ENCODE measurements at places on chromosomes 7 and 10.

- DNase-seq: no peak
Observed at GRCh38 chr10:84991301-84991700, 662.9 kb downstream of the CCSER2 start.

GRCh38 chr10:98414578-98414931 lies 427 bp downstream of the PYROXD2 start:
- peak; percentile 25 for DNase-seq

DNA sequence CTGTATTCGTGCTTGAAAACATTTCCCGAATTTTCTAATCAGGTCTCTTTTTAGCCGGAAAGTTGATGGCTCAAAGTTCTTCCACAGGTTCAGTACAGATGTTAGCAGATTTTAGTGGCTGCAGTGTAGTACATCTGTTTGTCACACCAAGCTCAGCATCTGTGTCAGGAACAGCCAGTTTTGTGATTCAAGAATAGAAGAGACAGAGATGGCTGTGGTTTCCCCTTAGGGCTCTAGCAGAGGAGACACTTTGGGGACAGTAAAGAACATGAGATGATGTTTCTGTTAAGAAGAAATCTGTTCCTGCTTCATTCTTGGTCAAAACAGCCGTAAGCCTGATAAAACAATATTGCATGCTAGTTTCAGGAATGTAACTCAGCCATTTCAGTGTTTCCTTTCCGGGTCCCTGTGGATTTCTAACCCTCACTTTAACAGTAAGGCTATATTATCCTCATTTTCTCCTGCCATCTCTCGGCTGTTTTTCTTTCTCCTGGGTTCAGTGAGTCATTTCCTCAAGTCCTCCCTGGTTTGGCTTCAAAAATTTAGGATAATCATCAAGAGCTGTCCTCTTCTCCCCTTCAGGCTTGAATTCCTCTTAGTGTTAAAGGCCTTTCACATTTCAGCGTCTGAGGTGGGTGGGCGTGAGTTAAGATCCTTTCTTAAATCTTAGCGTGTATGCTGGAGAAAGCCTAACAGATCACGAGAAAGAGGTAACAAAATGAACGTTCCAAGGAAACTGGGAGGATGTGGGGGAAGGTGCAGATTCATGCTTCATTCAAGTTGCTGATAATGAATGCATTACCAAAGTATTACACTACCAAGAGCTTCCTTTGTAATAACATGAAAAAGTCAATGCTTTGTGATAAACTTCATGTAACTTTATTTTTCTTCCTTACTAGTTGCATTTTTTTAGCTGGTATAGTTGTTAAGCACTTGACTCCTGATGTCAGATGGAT lies 37.1 kb upstream of the BICC1 start:
- DNase-seq: no peak

GRCh38 chr10:30284865-30285594 lies 64.0 kb downstream of the MTPAP start:
- DNase-seq: peak; percentile 47

- DNase-seq: no peak
Observed at GRCh38 chr7:47331179-47331565, 250.7 kb downstream of the TNS3 start.

- DNase-seq: no peak
Observed at GRCh38 chr10:287026-287709, 151.9 kb downstream of the ZMYND11 start.

DNA sequence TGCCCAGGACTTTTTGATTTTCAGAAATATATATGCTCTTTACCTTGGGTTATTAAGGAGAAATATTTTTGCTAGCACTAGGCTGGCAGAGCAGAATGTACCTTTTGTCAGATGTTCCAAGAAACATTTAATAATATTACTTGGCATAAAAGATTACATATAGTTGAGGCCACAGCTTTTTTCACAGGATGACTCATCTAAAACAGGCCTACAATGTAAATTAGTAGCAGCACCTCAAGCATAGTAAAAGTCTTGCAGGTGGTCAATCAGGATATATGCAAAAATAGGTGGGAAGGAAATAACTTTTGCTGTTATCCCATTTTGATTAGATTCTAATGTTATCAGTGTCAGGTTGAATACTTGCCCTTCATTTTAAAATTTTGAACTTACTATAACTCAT lies 14.9 kb upstream of the ITGB1 start:
- peak; percentile 52 for DNase-seq

DNA sequence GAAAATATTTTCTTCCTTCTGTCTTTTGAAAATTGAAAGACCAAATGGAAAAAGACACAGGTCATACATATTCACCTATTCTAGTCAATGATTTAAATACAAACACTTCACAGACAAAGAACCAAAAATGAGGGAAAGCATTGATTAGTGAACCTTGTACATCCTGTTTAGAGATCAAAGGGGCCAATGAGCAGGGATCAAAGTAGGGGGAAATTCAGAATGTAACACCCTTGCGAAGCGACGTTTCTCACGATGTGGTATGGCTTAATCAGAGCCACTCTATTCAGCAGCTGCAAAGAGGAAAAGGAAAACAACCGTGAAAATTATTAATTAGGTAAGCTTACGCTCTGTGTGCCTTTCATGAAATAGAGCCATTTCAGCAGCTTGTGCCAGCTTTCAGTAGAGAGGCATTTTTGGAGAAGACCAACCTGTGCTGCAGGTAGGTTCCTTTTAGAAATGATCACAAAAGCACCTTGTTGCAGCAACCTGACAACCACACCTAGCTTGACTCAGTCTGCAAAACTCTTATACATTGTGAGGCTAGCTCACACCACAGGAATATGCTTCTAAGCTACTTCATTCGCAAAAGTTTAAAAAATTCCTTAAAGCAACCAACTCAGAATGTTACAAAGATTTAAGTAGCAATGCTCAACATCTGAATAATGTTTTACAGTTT lies 78.0 kb downstream of the DKK1 start:
- DNase-seq: no peak

DNA sequence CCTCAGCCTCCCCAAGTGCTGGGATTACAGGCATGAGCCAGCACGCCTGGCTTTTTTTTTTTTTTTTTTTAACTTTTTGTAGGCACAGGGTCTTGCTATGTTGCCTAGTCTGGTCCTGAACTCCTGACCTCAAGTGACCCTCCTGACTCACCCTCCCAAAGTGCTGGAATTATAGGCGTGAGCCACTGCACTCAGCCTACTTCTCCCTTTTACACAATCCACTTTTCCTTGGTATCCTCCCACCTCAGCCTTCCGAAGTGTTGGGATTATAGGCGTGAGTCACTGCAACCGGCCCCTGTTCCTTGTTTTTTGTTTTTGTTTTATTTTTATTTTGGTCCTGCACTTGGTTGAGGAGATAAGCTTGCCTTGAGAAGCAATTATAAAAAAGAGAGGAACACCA lies 75.9 kb upstream of the KMT2C start:
- no peak for DNase-seq

GRCh38 chr7:118245267-118246040 lies 20.9 kb downstream of the ANKRD7 start:
- DNase-seq: no peak

GRCh38 chr7:120806669-120807068 lies 51.3 kb downstream of the TSPAN12 start:
- DNase-seq: no peak

GRCh38 chr7:137544453-137545058 lies 201.0 kb upstream of the PTN start:
- DNase-seq: peak; percentile 9

DNA sequence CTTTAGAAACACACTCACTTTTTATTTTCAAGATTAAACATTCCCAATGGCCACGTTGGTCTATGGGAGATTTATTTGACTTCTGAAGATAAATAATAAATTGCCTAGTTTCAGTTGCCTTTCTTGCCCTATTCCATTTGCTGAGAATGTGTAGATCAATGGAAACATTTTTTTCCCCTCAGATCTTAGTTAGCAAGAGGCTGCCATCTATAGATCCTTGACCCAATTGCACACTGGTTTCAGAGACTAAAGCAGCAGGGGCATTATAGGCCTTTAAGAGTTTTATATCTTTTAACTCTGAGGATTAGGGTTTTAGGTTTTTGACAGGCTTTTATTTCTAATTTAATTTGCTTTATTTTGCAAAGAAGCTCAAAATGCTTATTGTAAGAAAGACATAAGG lies 163.2 kb upstream of the GPR26 start:
- DNase-seq: no peak

DNA sequence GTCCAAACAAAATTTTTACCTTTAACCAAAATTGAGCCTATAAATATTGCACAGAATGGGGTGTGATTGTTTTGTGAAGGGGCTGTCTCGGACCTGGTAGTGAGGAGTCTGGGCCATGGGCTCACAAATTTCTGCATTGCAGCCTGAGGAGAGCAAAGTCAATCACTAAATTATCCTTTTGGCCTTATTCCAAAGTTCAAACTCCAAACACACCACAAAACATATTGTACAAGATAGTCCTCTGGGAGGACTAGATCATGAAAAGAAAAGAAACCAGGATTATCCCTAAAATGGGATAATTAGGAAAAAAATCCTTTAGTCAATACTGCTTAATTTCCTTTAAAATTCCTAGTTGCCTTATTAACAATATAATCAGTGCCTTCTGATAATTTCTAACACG lies 115.5 kb downstream of the BUB3 start:
- DNase-seq: no peak

DNA sequence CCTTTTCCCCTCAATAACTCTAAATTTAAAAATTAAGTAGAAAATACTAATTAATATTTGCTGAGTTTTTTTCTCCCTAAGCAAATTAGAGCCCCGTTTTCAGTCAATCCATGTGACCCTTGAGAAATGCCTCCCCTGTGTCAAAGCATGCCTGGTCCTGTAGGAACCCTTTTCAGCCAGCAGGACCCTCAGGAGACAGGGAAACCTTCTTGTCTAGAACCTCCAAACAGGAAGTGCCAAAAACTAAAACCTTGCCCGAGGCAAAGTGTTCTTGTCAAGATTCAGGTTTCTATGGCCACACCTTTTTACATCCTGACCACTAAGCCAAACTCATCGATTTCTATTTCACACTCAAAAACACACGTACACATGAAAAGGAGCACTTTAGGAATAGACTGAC lies 60.1 kb upstream of the NFE2L3 start:
- DNase-seq: peak; percentile 57

GRCh38 chr7:120877701-120878100 lies 19.8 kb upstream of the TSPAN12 start:
- no peak for DNase-seq

DNA sequence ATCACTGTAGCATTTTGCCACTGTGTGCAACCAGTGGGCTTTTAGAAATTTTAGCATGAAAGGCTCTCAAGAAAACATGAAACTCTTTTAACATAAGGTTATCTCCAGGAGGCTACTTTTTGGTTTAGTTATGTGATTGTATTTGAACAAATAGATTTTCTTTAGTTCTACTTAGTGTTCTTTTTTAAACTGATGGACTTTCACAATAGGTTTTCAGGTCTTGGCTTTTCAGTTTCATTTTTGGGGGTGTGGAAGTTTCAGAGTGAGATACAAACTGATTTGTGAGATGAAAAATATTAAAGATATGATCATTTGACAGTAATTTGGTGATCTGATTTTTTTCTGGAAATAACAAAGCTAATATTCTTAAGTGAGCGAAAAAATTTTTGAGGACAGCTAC lies 344.1 kb downstream of the PHF14 start:
- DNase-seq: no peak

- no peak for DNase-seq
Observed at GRCh38 chr10:108966005-108966404, 957.3 kb downstream of the XPNPEP1 start.

DNA sequence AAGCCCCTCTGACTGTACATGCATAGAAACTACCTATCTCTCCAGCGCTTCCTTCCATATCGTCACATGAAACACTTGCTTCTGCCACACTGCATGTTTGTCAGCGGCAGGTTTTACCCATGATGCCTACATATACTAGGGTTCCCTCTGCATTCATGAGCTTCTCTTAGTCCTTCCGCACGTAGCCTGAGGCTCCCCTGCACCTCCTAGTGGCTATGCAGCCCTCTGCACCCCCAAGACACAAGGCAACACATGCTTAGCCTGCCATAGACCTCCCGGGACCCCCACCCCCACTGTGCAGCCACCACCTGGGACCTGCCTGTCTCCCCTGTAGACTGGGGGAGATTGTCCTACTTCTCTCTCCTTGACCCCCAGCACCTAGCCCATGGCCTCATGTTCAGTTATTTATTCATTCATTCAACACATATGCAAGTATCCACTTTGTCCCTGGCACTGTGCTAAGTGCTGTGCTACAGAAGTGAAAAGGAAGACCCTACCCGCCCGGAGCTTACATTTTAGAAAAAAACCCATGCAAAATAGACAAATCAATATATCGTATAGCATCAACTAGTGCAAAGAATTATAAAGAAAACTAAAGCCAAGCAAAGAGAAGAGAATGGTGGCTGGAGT lies 23.5 kb downstream of the TMEM273 start:
- peak; percentile 76 for DNase-seq

GRCh38 chr7:134839298-134839697 lies 59.9 kb downstream of the CALD1 start:
- DNase-seq: no peak

GRCh38 chr7:142329062-142329790 lies 71.4 kb upstream of the PRSS58 start:
- no peak for DNase-seq

GRCh38 chr7:28516390-28517172 lies 104.3 kb downstream of the CREB5 start:
- no peak for DNase-seq

DNA sequence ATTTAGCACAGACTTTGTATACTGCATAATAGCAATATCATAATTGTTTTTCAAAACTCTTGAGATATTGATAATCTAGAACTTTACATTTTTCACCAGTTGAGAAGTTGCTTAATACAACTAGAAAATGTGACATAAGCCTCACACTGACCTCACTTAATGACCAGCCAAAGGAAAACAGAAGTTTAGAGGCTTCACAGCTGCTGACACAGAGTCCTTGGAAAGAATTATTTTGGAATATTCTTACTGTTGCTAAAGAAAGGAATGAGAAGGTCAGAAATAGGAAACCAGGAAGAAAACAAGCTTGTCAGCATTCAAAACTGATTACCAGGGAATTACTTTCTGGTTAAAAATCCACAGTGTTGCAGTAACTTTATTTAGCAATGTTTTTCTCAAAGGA lies 35.5 kb upstream of the WASL start:
- DNase-seq: no peak

- peak; percentile 48 for DNase-seq
Observed at GRCh38 chr7:32506266-32507054, 11.2 kb downstream of the AVL9 start.

- no peak for DNase-seq
Observed at GRCh38 chr7:91537260-91538152, 273.3 kb downstream of the FZD1 start.
